ENCODE measurements at places on chromosomes 3 and 15. TPM values are rescaled to one million over a fixed set of nuclear protein-coding genes. Genes with fewer than 3 reads are reported as not detected.

CISH gene
- 0.78 TPM for total RNA-seq

AHSG gene
- 0.11 TPM for total RNA-seq

GATA2 gene
- 4.1 TPM for total RNA-seq

DUOXA2 gene
- not detected for total RNA-seq

CTXN2 gene
- total RNA-seq, result 0.04 TPM

SEMA3F gene
- total RNA-seq, result 7.1 TPM

All from A549 treated with CpdA at 1 μM for 4 hours (cell line).